ENCODE measurements at places on chromosomes 16 and 17.
A peak's percentile ranks its signal among the peaks of the same experiment; 100 is the strongest.

- no peak for DNase-seq
Measured at GRCh38 chr17:33929181-33929724, 325.8 kb upstream of the CCL2 start.

- no peak for DNase-seq
Measured at GRCh38 chr17:77581480-77581879, 377.0 kb upstream of the TNRC6C start.

- no peak for DNase-seq
Measured at GRCh38 chr17:14152721-14153120, 83.4 kb downstream of the COX10 start.

DNA sequence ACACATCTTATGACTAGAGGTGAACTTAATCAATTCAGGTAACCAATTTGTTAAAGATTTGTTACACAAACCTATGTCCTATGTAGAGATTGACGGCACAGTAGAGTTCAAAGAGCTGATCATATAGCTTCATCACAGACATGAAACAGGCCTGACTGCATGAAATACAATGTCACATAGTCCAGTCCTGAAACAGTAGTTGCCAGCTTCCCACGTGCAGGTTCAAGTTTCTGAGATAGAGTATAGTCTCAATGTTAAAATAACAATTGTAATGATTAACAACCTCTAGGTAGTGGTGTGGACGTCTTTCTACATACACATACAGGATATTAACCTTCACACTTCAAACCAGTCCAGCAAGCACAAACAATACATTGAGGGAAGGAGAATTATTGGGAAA, 640.7 kb upstream of the SOX9 start:
- DNase-seq = no peak

GRCh38 chr16:58016840-58017446, 8.6 kb upstream of the MMP15 start:
- peak; percentile 63 for DNase-seq

GRCh38 chr17:31859487-31860008, 504 bp upstream of the COPRS start:
- no peak for DNase-seq

DNA sequence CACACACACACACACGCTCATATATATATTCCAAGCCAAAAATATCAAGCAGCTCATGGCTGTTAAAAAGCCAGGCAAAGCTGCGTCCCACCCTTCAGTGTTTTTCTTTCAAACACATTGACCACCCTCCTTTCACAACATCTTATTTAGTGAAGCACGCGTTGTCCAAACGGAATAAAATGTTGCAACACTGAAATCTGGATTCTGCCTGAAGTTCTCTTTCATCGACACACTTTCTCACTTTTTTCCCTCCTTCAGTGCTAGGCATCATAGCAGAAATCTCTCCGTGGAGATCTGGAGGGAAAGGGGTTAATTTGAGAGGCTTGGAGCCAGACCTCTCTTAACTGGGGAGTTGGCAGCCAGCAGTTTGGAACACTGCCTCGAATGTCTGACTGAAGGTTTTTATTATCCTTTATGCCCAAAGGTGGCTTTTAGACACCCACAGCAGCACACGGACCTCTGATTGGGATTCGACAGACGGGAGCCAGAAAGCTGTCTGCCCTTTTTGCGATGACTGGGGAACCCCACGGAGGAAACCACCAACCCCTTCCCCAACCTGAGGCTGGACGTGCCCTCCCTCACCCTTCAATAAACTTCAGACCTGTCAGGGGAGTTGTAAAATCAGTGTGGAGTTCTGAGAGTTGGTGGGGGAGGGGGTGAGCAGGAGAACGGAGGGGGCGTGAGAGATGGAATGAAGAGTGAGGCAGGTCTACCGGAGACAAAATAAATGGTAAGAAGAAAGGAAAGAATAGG, 833.6 kb upstream of the SOX9 start:
- no peak for DNase-seq

GRCh38 chr16:72195609-72196008, 23.7 kb upstream of the PMFBP1 start:
- no peak for DNase-seq

GRCh38 chr17:14331225-14331981, 30.5 kb downstream of the HS3ST3B1 start:
- DNase-seq = no peak

- no peak for DNase-seq
Measured at GRCh38 chr17:76082326-76083251, 3.6 kb downstream of the ZACN start.

DNA sequence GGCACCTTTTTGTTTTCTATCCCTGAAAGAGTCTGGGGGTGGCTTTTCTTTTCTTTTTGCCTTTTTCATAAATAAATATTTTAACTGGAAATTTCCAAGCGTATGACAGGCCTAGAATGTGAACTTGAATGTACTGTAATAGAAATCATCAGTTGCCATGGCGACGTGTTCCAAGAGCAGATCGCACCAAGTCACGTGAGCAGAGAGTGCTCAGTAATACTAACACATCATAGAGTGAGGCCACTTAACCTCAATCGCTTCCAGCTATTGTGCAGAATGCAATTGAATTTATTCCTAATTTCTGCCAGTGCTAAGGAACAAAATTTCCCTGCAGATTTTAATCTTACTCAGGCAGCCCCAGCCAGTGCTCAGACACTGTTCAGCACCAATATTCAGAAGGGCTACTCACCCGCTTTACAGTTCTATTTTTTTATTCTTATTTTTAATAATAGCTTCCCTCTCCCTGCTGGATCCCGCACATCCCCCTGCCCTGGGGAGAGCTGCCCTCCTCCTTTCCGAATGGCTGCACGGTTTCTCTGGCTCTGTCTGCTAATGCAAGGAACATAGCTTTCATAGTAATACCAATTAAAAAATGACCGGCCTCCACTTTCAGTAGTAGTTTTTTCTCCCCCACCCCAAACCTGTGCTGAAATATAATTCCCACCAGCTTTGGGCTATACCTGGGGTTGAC, 26.2 kb upstream of the PMFBP1 start:
- peak; percentile 71 for DNase-seq

GRCh38 chr16:81238296-81239011, at the start of gene BCO1:
Gene BCO1 (plus strand): TSS chr16:81238689. CDS start chr16:81238909, 220 bp downstream.
- no peak for DNase-seq

- DNase-seq = no peak
Measured at GRCh38 chr16:50568187-50568815, 20.1 kb downstream of the NKD1 start.

DNA sequence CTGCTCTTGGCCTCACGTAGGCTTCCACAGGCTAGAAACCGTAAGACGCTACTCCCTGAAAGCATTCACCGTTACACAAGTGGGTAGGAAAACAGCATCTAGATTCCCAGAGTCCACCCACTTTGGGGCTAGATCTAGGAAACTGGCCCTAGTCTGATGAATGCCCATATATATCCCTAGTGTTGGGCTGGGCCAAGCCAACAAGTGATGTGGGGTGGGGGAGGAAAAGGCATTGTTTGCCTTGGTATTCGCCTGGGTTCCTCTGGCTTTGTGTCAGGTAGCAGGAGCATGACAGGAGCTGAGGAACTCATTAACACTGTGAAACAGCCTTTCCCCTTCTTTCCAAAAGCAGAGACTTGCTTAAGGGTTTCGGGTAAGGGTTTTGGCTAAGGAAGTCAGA, 112.4 kb downstream of the SMG6 start:
- DNase-seq = no peak

DNA sequence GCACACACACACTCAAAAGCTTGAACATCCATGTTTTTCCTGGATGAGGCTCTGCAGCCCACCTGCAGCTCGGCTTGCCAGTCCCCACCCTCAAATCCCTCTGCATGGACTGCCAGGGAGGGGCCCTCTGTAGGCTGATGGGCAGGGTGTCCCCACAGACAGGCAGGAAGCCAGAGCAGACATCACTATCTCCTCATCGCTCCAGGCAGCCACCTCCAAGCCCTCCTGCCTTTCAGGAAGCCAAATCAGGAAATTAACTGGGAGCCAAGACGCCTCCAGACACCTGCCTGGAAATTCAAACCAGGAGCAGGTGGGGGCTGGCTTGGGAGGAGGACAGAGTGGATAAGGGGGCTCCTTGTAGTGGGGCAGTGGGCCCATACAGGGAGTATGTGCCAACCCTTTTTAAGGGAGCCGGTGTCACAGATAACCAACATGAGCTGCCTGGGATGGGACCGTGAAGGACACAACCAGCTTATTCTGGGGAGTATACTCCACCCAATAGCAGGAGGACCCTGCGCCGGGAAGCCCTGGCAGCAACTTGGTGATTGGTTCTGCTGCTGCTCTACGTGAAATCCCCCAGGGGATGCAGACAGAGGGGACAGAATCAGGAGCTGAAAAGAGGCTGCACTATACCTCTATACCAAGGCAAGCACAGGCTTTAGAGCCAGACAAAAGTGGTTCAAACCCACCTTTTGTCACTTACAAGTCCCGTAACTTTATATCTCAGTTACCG, 139.1 kb downstream of the CCT6B start:
- no peak for DNase-seq

- no peak for DNase-seq
Measured at GRCh38 chr16:17343728-17344127, 127.0 kb downstream of the XYLT1 start.

DNA sequence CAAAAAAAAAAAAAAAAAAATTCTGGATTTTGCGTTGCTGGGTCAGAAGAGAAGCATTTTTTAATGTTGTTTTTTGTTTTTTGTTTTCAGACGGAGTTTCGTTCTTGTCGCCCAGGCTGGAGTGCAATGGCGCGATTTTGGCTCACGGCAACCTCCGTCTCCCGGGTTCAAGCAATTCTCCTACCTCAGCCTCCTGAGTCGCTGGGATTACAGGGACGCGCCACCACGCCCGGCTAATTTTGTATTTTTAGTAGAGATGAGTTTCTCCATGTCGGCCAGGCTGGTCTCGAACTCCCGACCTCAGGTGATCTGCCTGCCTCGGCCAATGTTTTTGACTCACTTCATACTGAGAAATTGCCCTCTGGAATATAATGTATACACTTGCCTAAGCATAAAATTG, 11.0 kb upstream of the PAFAH1B1 start:
- DNase-seq = no peak

DNA sequence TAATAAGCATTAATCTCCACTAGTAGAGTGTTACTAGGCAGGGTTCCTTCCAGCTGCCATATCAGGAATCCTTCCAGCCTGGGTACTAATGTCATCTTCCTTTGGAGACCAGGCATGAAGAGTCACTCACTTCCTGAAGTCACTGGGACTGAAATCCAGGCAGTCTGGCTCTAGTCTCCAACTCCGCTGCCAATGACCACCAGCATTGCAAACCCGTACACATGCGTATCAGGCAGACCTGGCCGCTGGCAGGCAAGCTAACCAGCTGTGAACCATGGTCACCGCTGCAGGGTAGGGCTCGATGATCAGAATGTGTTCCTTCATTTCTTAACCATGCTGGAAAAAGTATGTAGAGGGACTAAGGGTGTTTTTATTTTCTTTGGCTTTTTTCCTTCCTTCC, 255.5 kb downstream of the CDH13 start:
- no peak for DNase-seq

GRCh38 chr16:53556521-53556920, 53.5 kb upstream of the AKTIP start:
- no peak for DNase-seq

- DNase-seq = no peak
Measured at GRCh38 chr17:29726715-29727252, 104.1 kb upstream of the CORO6 start.

DNA sequence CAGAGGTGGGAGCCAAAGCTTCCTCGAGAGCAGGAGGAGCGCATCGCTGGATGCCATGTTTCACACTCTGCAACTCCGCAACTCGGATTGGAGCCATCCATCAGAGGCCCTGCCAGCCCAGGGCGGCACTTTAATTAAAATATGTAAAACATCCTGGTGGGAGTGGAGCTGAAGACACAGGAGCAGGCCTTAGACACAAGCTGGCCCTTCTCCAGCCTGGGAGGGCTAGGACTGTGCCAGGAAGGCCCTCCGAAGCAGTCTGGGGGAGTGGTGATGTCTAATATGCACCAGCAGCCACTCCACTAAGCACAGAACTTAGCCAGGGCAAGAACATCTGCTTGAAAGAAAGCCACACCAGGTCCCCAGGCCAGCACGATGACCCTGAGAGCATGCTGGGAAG, 5.8 kb upstream of the CCDC182 start:
- DNase-seq = no peak

GRCh38 chr17:67125417-67125816, 81.1 kb downstream of the CACNG1 start:
- DNase-seq = no peak

DNA sequence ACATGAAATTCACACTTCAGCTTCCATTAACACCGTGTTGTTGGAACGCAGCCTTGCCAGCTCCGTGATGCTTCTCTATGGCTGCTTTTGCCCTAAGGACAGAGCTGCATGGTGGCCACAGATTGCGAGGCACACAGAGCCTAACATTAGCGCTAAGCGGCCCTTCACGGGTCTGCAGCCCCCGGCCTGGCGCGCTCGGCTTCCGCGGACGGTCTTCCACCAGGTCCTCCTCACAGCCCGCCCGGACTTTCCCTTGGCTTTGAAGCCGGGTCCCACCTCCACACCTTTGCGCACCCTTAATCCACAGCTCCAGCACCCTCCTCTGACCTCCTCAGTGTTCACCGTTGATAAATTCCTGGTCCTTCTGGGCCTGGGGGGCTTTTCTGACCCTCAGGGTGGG, 19.6 kb downstream of the SCGB1C2 start:
- DNase-seq = no peak

DNA sequence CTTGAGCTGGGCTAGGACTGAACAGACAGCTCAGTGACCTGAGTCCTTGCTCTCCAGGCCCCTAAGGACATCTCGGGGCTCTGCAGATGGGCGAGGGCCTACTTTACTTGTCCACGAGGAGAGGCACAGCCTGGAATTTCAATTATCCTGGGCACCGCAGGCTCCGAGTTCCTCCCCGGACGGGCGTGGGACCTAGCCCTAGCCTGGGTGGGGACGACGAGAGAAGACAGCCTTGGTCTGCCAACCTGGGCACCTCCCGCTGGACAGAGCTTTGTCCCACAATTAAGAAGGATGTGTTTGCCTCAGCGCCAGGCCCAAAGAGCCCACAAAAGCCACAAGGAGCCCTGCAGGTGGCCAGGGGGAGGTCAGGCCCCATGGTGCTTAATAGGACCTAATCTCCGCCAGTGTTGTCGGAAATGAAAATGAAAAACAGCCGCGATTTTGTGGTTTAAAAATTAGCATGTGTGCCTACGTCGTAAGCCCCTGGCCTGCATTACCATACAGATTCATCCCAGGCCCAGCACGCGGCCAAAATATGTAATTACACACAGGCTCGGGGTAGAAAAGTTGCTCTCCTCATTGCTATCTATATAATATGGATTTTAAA, 51.4 kb upstream of the LHX1 start:
- DNase-seq = no peak

All from caudate nucleus (tissue), 63 donors.